ENCODE measurements at places on chromosomes 3 and 15. TPM values are rescaled to one million over a fixed set of nuclear protein-coding genes. Genes with fewer than 3 reads are reported as not detected.

PLA2G4B gene
- 3.1 TPM for polyA plus RNA-seq

FETUB gene
- polyA plus RNA-seq, result not detected

TEX55 gene
- not detected for polyA plus RNA-seq

LEKR1 gene
- polyA plus RNA-seq, result 0.56 TPM

CD200 gene
- 1.7 TPM for polyA plus RNA-seq

ZIC1 gene
- not detected for polyA plus RNA-seq

KPNA1 gene
- polyA plus RNA-seq, result 49.1 TPM

SCN11A gene
- polyA plus RNA-seq, result not detected

TERC gene
- polyA plus RNA-seq, result 0.72 TPM
